ENCODE measurements at places on chromosomes 7 and 10.

DNA sequence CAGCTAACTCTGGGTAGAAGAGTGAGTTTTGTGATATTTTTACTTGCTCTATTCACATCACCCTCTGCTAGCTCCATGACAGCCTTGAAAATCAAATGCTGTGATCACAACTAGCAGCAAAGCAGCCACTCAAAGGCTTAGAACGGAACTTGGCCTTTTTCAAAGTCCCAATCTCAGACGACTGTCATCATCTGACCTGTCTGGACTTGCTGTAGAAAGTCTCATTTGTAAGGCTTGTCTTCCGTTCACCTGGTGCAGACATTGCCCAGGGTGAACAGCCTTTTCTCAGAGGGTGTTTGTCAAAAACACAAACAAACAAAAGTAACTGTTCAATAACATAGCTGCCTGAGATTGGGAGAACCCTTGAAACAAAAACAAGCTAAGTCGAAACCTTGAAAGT is 458.9 kb upstream of the ADARB2 start:
- no peak for DNase-seq

- no peak for DNase-seq
Measured at GRCh38 chr7:22066522-22066921, 120.8 kb upstream of the CDCA7L start.

DNA sequence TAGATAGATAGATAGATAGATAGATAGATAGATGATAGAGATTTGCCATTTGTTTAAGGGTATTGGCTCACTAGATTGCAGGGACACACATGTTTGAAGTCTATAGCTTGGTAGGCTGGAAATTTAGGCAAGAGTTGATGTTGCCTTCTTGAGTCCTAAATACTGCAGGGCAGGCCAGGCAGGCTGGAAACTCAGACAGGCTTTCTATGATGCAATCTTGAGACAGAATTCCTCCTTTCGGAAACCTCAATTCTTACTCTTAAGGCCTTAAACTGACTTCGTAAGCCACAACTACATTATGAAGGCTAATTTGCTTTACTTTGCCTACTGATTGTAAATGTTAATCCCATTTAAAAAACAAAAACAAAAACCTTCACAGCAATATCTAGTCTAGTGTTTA is 322.9 kb upstream of the AKR1E2 start:
- no peak for DNase-seq

DNA sequence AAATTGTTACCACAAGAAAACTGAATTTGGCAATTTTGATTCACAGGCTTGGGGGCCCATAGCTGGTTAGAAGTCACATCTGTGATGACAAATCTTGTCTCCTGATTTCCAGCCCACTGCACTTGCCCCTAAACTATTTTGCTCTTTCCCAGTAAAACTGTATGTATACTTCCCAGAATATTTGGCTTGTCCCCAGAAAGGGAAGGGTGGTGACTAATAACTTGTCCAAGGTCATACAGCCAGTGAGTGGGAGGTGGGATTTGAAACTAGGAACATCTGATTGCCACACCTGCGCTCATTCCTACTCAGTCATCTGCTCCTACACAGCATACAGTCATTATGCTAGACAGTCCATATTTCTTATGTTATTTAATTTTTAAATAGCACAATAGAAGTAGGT is 304.5 kb downstream of the SDHAF3 start:
- DNase-seq = no peak

GRCh38 chr10:97134110-97134509 is 51.6 kb downstream of the SLIT1 start:
- DNase-seq = no peak

GRCh38 chr7:117435475-117436043 is 8.3 kb upstream of the ASZ1 start:
- DNase-seq = no peak

DNA sequence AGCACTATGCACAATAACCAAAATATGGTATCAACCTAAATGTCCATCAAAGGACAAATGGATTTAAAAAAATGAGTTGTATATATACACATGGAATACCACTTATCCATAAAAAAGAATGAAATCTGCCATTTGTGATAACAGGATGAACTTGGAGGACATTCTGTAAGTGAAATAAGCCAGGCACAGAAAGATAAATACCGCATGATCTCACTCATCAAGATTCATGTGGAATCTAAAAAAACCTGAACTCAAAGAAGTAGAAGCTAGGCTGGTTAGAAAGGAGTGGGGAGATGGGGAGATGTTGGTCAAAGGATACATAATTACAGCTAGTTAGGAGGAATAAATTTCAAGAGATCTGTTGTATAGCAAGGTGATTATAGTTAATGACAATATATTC is 17.3 kb upstream of the AOC1 start:
- DNase-seq = no peak

GRCh38 chr10:114526126-114526503 is 121.8 kb upstream of the AFAP1L2 start:
- no peak for DNase-seq

GRCh38 chr10:28190196-28190595 is 112.7 kb downstream of the MPP7 start:
- DNase-seq = no peak

DNA sequence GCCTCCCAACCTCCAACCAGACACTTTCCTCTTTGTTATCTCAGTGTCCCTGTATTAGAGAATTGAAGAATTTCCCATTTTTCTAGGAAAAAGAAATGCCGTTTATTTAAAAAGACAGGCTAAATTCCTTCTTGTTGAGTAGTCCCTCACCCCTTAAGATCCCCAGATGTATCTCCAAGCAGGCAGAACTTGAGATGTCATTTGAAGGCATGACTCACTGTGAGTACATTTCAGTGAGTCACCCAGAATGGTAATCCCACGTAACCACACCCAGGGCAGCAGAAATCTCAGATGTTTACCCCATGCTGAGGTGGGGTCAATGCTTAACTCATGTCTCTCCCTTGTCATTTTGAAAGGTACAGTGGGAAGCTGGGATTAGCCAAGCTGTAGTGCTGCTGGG is 4.4 kb downstream of the ZNF655 start:
- no peak for DNase-seq

- DNase-seq = no peak
Measured at GRCh38 chr7:100516135-100516812, 22.7 kb upstream of the AGFG2 start.

DNA sequence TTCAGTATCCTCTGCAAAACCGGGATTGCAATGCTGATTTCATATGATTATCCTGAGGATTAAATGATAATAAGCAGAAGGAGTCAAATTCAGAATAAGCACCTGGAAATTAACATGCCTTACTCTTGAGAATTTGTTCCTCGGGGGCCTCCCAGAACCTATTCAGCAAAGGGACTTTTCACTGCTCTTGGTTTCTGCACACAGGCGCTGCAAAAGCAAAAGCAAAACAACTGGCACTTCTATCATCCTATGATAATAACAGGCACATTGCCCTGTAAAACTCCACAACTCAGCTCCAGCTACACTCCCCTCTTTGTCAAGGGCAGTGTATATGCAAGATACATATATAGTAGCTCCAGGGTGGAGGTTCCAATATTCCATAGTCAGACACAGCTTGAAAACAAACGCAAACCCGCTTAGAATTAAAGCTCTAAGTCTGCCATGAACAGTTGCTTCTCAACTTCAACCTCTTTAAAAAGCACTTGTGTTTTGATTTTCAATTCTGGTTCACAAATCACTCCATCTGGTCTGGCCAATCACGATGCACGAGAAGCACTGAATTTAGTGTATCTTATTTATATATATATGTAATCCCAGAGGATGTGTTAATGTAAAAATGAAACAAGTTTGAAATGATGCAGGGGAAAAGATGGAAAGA is 119.9 kb upstream of the PTER start:
- no peak for DNase-seq

DNA sequence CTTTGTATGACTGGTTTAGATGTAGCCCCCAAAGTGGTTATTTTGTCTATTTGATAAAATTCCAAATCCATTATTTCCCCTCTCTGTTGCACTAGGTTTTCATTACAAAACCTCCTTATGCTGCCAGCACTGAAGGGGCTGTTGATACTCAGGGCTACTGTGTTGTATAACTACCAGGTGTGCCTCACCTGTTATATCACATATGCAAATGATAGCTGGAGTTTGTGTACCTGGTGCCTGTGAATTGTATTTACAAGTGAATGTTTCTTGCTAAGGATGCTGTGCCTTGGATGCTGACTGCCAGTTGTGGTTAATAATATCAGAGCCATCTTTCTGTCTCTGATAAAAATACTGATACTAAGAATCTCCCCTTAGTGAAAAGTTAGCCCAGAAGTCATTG is 84.8 kb upstream of the CCDC6 start:
- DNase-seq = peak; percentile 41

DNA sequence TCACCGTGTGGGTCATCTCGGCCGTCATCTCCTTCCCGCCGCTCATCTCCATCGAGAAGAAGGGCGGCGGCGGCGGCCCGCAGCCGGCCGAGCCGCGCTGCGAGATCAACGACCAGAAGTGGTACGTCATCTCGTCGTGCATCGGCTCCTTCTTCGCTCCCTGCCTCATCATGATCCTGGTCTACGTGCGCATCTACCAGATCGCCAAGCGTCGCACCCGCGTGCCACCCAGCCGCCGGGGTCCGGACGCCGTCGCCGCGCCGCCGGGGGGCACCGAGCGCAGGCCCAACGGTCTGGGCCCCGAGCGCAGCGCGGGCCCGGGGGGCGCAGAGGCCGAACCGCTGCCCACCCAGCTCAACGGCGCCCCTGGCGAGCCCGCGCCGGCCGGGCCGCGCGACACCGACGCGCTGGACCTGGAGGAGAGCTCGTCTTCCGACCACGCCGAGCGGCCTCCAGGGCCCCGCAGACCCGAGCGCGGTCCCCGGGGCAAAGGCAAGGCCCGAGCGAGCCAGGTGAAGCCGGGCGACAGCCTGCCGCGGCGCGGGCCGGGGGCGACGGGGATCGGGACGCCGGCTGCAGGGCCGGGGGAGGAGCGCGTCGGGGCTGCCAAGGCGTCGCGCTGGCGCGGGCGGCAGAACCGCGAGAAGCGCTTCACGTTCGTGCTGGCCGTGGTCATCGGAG is 1.8 kb downstream of the ADRA2A start:
- peak; percentile 79 for DNase-seq

- no peak for DNase-seq
Measured at GRCh38 chr7:56040730-56041129, 10.5 kb downstream of the PSPH start.

GRCh38 chr7:116752305-116753074 is 80.5 kb downstream of the MET start:
- DNase-seq = no peak

GRCh38 chr7:97982647-97983046 is 7.3 kb downstream of the OCM2 start:
- peak; percentile 38 for DNase-seq

DNA sequence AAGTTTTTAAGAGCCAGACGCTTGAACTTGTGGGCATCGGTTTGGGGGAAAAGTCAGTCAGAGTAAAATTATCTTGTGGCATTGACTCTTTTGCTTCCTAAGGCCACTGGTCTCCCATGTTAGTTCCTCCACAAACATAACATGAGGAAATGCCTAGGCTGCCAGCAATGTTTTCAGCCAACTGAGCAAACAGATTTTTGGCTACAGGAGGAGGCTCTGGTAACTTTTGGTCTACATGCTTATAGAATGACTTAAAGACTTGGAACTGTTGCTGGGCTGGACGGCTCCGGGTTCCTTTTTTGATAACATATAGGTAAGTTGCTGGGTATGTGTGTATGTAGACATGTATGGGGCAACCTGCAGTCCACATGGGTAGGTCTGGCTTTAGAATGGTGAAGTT is 9.6 kb upstream of the ZNF239 start:
- DNase-seq = no peak

DNA sequence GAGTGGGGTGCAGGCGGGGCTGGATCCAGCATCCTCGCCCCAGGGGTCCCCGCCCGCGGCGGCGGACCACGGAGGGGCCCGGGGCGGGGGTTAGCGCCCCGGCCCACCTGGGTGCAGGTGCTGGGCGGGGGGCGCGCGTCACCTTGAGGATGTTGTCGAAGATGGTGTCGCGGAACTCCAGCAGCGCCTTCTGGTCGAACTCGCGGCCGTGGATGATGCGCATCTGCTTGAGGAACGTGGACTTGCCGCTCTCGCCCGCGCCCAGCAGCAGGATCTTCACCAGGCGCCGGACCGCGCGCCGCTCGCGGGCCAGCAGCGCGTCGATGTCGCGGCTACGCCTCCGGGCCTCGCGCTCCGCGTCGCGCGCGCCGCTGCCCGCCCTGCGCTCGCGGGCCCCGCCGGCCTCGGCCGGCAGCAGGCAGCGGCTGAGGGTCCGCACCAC is 376 bp downstream of the GNA12 start:
- no peak for DNase-seq

- DNase-seq = no peak
Measured at GRCh38 chr10:48505394-48506112, 99.3 kb downstream of the ARHGAP22 start.

DNA sequence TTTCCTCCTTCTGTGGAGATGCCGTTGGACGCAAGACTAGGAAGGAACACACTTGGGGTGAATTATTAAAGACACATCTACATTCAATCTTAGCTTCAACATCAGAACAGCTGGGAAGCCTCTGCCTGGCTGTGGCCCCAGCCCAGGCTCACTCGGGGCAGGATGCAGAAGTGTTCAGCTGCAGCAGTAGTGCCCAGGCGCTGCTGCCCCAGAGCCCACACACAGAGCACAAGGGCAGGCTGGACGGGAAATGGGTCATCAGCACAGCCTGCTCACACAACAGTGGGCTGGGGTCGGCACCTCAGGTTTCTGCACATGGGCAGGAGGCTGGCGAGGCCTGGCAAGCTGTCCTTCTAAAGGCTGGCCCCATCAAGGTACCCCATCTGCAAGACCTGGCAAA is 42.5 kb downstream of the NOD1 start:
- no peak for DNase-seq

- no peak for DNase-seq
Measured at GRCh38 chr10:113362645-113363091, 190.2 kb upstream of the HABP2 start.

GRCh38 chr7:4786015-4786414 is 10.6 kb downstream of the AP5Z1 start:
- no peak for DNase-seq

DNA sequence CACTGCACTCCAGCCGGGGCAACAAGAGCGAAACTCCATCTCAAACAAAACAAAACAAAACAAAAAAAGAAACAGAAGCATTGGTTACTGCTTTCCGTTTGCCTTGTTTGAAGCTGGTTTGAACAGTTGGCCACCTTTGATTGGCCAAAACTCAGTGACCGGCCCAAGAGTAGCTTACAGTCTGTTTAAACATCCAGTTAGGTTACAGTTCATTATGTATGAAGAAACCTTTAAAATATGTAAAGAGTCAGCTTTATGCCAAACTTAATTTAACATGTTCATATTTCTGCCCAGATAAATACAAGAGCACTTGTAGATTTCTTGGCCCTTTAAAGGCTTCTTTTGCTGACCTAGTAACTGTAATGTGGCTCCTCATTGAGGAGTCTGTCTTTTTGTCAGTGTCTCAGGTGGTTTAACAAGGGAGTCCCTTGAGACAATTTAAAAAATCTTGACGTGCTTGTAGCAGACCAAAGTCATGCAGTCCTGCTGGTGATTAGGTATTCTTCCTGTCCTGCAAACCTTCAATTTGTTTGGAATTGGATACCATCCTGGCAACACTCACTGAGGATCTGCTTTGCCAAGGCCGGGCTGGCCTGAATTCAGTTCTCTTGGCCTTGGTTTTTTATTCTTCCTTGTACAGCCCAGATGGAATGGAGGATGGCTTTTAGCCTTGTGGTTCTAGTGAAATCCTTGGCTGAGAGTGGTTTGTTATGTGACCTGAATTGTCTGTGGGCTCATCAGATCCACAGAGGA is 128.9 kb downstream of the PLXDC2 start:
- DNase-seq = no peak

- DNase-seq = peak; percentile 39
Measured at GRCh38 chr10:18261063-18261610, 120.9 kb downstream of the CACNB2 start.
